ENCODE measurements at places on chromosomes 13 and 19.
A peak's percentile ranks its signal among the peaks of the same experiment; 100 is the strongest.

GRCh38 chr19:49006905-49007304, 10.0 kb downstream of the LHB start:
- DNase-seq: no peak

- peak; percentile 30 for DNase-seq
These were observed 5.5 kb downstream of the AP3D1 start for GRCh38 chr19:2145831-2146241.

GRCh38 chr19:33755099-33756035, 41.3 kb upstream of the KCTD15 start:
- no peak for DNase-seq

- no peak for DNase-seq
These were observed 494.6 kb downstream of the MYO16 start for GRCh38 chr13:109123971-109124370.

DNA sequence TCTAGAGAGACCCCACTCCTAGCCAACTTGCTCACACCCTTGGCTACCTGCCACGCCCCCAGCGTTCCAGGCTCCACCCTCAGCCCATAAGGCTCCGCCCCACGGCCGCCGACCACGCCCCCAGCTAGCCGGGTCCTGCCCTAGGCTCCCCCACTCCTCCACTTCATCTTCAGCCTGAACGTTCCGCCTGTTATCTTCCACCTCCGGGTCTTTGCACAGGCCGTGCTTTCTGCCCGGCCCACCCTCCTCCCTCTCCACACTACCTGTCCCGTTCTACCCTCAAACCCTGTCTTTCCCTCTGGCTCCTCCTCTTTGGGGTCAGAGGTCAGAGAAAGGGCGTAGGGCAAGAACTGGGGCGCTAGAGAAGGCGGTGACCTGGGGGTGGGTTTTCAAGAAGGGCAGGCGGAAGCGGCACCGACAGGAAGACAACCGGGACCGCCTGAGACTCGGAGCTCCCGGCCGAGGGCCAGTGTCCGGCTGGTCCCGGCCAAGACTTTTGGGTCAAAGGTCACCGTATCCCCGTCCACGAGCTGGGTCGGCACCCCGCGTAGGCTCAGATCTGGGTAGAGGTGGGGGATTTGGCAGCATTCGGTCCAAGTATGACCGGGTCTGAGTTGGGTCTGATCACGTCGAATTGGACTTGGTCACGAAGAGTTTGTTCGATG, 2.2 kb downstream of the PDE4C start:
- no peak for DNase-seq

DNA sequence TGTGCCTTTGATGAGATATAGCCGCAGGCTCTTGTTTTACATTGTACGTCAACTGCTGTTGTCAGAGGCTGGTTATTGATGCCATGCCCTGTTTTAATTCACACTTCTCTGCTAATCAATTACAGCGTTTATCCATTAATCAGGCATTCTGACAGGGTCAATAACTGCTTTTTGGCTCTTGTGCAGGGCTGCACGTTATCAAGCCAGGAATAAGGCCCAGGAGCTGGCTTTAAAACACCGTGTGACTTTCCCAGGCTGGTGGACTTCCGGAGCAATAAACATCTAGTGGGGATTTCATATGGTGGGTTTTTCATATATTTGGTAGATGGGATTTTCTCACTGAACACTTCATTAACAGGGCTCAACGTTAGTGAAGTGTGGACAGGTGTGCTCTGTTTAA, 221.7 kb downstream of the TM9SF2 start:
- no peak for DNase-seq

- DNase-seq: no peak
These were observed 83.5 kb downstream of the LRCH1 start for GRCh38 chr13:46636451-46636850.

- DNase-seq: no peak
These were observed 7.5 kb upstream of the BCAT2 start for GRCh38 chr19:48818234-48818820.

DNA sequence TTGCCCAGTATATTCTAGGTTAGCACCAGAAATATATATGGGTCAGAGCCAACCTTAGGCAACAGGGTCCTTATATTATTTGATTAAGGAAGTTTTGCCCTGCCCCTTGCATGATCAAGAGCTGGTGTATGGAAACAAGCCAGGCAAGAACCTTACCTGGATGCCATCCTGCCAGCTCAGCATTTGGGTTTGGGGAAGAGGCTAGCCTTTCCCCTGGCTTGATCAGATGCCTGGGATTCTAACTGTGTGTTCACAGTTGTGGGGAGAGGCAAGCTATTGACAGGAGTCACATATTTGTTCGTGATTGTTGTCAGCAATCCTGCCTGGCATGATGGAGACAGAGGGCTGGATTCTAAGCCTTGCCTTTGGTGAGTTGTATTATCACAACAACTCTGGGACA, 260.0 kb upstream of the DACH1 start:
- DNase-seq: no peak

DNA sequence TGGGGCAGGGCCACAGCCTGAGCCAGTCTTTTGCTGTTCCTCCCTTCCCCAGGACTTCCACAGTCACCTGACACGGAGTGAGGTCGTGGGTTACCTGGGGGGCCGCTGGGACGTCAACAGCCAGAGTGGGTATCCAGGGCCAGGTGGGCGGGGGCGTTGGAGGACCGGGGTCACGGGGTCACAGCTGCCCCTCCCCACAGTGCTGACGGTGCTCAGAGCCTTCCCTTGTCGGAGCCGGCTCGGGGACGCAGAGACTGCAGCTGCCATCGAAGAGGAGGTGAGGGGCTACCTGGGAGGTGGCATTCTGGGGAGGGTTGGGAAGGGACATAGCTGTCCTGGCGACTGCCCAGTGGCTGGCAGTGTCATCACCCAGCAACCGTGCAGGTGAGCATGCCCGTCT, 11.5 kb downstream of the MPND start:
- no peak for DNase-seq

DNA sequence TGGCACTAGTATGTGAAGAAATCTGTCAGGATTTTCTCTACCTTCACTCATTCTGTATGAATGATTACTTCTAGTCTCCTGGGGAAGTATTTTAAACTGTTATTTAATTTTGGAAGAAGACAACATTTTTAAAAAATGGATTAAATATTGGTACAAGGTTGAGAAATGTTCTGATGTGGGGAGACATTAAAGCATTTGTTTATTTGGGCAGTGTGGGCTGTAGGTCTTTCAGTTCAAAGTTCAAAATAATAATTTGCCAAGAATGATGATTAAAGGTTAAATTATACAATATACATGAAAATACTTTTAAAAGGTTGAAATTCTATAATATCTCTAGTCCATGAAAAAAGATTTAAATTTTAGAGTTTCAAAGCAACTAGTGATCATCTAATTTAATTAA, 194.7 kb downstream of the NHLRC3 start:
- DNase-seq: no peak

GRCh38 chr13:98144027-98144741, 1.3 kb downstream of the FARP1 start:
- DNase-seq: peak; percentile 24

- DNase-seq: no peak
These were observed 844.5 kb downstream of the DIAPH3 start for GRCh38 chr13:59319276-59319675.

DNA sequence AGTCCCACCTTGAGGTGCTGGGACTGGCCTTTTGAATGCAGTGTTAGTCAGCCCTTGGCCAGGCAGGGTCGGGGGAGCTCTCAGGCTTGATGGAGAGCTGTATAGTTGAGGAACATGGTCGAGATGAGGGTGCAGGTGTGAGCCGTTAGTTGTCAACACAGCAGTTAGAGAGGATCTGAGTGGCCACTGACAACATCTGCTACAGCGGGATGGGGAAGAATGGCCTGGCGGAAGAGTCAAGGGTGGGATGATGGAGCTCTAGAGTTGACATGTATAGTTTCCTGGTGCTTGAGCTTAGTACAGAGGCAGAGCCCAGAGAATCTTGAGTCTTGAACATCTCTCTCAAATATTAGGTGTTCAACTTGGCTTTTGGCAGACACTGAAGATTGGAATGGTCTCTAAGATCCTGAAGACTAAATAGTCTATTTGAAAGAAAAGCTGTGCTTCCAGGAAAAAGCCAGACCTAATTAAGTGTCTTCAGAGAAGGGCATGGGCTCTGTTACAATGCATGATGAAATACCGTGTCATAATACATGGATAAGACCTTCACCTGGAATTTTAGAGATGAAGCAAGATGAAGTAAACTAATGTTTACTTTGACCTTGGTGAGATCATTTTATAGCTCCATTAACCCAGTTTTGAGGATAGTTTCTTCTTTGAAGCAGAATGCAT, 9.7 kb downstream of the PCCA start:
- DNase-seq: no peak

- no peak for DNase-seq
These were observed 9.2 kb upstream of the CNOT3 start for GRCh38 chr19:54128441-54128725.

DNA sequence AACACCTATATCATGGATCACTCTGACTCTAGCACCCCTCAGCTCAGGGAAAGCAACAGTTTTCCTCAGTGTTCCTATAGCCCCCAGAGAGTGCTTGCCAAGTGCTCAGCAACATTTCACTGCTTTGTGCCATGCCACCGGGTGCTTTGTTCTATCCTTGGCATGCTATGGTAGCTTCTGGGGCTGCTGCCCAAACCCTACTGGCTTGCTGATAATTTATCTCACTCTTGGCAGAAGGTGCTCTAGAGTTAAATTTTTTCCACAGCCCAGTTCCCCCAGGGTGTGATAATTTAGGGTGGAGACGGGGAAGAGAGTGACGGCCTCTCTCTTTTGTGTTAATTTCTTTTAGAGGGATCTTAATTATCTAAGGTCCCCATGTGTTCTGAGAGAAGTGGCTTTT, 12.6 kb upstream of the CSNK1A1L start:
- no peak for DNase-seq

- no peak for DNase-seq
These were observed 203.8 kb upstream of the SLITRK6 start for GRCh38 chr13:86003029-86003428.

GRCh38 chr19:11058246-11059030, 30.8 kb upstream of the LDLR start:
- no peak for DNase-seq

- DNase-seq: peak; percentile 39
These were observed 34.4 kb upstream of the OXGR1 start for GRCh38 chr13:97028441-97029299.
